EL (cell line): ENCODE measurements at places on chromosomes 12 and 14.

- no peak for DNase-seq
Measured at GRCh38 chr14:79791055-79791732, 420.1 kb downstream of the DIO2 start.

DNA sequence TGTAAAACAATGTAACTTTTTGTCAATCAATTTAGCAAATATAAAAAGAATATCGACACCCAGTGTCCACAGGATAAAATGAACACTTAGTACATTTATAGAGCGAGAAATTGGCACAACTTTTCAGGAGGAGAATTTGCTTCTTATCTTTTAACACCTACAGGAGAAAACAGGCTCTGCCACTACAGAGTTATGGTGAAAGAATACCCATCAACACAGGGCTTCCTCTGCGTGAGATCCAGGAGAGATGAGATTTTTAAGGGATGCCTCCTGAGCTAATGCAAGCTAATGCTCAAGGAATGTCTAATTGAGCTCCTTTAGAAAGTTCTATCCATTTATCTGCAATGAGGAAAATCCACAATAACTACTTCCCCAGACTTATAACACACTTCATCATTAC is 7.8 kb downstream of the TBPL2 start:
- no peak for DNase-seq

DNA sequence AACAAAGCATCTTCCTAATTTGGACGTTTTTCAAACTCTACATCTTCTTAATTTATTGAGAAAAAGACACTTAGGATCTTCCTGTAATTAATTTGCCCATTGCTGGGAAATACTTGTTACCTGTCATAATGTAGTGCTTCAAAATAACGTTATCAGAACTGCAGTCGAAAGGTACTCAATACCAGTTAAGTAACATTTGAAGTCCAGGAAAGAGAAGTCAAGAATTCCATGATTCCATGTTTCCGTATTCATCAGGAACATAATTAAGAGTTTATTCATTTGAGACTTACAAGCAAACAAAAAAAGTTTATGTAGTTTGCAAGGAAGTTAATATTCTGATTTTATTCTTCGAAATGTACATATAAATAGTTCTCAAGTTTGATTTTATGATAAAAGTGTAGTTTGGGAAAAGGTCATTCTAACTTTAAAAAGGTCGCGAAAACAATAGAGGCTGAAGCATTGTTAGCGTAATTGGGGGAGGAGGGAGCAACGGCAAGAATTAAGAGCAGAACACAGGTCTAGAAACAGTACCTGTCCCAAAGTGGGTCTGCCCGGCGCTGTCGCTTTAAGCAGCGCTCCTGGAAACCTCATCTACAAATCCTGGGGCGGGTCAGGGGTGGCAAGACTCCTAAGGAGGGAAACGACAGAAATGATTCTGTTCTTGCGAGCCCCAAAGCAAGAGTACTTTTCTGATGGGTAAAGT is 1.2 kb upstream of the KCNMB4 start:
- DNase-seq = no peak

- DNase-seq = no peak
Measured at GRCh38 chr14:60212503-60213371, 36.3 kb upstream of the PPM1A start.

DNA sequence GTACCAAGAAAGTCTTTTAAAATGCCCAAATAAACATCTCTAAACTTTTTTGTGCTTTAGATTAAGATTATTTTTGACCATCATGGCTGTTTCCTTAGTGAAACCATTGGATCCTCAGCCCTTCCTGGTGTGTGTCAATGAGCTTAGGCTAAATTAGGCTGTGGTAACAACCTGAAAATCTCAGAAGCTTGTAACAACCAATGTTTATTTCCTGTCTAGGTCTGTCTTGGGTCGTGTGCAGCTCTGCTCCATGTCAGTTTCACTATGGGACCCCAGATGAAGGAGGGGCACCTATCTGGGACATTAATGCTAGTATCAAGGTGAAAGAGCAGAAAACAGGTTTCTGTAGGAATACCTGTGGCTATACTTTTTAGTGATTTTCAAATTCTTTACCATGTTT is 49.9 kb downstream of the KCNMB4 start:
- no peak for DNase-seq

DNA sequence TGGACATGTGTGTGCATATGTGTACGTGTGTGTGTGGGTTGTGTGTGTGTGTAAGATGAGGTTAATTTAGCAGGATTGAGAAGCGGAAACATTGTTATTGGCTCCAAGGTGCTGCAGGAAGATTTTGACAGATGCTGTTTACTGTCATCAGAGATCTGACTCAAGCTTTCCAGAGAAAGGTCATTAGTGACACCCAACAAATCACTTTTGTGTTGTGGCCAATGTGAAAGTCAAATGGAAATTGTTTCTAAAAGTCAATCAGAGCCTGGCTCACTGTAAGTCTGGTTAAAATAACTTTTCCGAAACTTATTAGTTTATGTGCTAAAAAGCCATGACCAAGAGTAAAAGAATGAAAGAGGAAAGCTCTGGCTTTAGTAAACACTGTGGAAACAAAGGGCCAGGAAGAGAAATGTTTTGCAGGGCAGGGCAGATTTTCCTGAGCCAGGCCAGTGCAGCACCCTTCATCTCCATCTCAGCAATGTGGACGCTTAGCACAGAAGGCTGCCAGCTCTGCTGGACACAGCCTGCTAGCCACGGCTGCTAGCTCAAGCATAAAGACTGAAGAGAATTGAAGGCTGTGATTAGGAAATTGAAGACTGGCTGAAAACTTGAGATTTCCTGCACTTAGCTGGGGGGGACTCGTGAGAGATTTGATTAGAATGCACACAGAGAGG is 235.8 kb downstream of the NEDD1 start:
- DNase-seq = no peak

DNA sequence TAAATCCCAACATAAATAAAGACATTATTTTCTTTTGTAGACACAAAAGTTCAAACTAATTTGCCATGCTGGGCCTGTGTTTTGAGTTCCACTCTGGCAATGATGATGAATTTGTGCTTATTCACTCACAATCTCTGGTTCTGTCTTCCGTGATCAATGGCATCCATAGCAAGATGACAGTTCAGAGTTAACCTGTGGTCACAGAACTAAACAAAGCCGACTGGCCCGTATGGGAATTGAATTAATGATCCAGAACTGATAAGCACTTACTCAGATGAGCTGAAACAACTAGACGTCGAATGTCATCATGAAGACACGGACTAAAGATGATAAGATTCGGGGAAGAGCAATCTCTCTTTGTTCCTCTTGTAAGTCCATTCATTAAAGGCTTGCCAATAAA is 81.6 kb downstream of the CAPZA3 start:
- no peak for DNase-seq

- DNase-seq = no peak
Measured at GRCh38 chr12:68978678-68979077, 45.7 kb upstream of the CPM start.

GRCh38 chr12:11667171-11667570 is 17.7 kb downstream of the ETV6 start:
- DNase-seq = no peak

DNA sequence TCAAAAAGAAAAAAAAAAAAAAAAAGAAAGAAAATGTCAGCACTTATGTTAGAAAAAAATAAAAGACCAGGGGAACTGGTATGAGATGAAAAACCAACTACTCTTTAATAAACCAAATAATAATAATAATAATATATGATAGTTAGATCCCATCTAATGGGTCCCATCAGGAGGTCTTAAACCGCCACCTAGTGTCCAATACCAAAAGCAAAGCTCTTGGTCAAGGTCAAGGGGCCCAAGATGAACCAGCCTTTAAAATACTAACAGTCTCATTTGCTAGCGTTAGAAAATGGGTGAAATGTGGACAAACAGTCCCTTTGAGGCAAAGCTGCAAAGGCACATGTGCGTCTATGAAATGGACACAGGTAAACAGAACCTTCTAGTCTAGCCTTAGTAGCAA is 12.3 kb downstream of the BRAP start:
- peak; percentile 25 for DNase-seq

DNA sequence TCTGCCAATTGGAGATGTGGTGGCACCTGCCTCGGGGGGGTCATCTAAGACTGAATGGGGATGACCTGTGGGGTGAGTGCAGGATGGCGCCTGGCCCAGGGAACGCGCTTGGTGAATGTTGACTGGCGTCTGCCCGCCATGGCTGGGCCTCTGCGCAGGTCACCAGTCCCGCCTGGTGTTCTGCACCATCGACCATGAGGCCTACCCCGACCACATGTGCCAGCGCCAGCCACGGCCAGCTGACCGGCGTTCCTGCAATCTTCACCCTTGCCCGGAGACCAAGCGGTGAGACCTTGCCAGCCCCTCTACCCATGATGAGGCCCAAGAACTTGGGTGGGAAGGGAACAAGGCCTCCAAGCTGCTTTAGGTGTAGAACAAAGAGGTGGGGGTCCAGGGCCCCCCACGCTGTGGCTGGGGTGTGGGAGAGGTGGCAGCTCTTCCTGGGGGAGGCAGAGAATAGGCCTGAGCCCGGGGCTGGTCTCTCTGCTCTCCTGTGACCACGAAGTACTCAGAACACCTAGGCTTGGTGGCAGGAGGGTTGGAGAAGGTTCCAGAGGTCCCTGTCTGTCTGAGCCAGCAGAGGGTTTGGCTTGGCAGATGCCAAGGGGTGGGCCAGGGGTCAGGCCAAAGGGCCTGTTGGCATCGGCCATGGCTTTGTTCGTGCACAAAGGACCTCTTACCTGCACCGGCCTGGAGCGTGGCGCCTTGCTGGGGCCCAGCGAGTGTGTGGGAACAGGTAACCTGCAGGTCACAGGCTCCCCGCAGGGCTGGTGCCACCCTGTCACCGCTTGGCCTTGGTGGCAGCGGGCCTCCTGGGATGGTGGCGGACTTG is 15.4 kb downstream of the PAPLN start:
- no peak for DNase-seq

- DNase-seq = no peak
Measured at GRCh38 chr12:117821480-117822175, 147.2 kb downstream of the KSR2 start.

DNA sequence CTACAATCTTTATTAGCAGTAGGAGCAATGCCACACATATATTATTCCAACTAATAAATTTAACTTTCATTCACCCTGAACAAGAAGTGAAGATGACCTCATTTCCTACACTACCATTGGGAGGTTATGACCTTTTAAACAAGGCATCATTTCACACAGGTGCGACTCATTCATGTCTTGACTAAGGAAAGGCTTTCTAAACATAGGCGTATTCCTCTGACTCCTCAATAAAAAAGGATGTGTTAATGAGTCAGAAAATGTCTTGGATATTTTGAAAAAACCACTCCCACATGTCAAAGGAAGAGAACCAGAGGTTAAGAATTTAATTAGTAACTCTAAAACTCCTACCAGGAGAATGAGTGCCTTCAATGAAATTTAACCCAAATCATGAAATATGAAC is 115.2 kb downstream of the PRICKLE1 start:
- DNase-seq = peak; percentile 63

- DNase-seq = no peak
Measured at GRCh38 chr14:95346820-95347219, 27.1 kb upstream of the CLMN start.

DNA sequence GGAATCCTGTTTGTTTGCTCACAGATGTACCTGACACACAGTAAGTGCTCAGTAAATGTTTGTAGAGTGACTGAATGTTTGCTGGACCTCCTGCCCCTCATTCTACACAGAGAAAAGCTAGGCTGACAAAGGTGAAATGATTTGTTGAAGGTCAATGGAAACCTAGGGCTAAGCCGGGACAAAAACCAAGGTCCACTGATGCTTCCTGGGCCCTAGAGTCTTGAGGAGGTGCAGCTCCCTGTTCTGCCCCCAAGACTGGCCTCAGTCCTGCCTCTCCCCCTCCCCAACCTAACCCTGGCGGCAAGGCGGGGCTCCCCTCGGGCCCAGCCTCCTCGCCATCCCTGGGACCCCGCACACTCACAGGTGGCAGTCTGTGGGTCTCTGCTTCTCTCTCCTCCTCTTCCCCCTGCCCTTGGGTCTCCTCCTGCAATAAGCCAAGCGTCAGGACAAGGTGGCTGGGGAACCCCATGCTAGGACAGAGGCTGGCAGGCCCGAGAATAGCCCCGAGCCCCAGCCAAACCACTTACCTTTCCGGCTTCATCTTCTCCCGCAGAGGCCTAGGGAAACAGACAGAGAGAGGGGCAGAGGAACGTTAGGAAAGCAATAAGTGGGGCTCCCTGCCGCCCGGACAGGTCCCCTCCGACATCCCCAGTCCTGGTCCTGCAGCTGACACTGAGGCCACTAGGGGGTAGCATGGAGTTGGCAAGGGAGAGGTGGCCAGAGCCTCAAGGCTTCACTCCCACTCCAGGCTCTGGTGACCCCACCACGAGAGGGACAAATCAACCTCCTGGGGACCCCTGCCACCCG is 9.3 kb downstream of the PGF start:
- peak; percentile 71 for DNase-seq

DNA sequence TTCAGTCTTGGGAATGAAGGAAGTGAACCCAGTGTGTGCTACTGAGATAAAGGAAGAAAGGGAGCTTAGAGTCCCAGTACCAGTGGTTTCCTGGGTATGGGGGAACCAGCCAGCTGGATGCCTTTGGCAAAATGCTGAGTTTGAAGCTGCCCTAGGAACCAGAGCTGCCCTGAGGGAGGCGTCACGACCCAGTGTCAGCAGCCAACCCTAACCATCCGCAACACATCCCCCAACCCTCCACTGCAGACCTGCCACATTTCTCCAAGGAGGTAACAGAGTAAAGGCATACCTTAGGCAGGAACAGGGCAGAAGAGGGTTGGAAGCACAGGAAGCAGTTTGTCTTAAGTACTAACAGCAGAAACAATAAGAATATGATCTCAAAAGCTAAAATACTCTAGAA is 28.6 kb downstream of the PRDM4 start:
- DNase-seq = no peak

- no peak for DNase-seq
Measured at GRCh38 chr12:49233842-49234526, 30.9 kb upstream of the TUBA1C start.

GRCh38 chr12:52244615-52244994 is 11.6 kb downstream of the KRT7 start:
- DNase-seq = no peak
